ENCODE measurements at places on chromosomes 3 and 15. TPM values are rescaled to one million over a fixed set of nuclear protein-coding genes. Genes with fewer than 3 reads are reported as not detected.

The GRAMD1C gene
- total RNA-seq, result 3.0 TPM

The BMF gene
- 25.9 TPM for total RNA-seq

The SKOR1 gene
- 0.95 TPM for total RNA-seq

DNA sequence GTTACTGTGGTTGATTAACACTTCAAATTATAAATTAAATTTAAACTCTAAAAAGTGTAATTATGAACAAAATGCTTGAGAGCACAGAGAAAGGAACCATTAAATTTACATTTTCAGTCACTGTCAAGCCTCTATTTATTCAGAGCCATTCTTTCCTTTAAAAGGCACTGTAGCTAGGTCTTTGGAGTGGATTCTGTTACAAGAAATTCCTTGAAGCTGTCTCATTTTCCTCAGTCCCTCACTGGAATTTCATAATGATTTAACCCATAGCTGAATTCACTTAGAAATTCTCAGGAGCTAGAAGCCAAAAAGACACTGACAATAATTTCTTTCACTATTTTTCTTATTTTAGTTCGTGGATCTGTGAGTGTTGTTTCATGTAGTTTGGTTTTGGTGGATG lies 81.2 kb upstream of the TCF12 start:
- no peak for DNase-seq
